Activated effector memory CD4-positive, alpha-beta T cell treated with anti-CD3 and anti-CD28 coated beads, Interleukin-2, amount 50 U/mL, for 16 hours (primary cell): ENCODE measurements at places on chromosomes 5 and 9.

DNA sequence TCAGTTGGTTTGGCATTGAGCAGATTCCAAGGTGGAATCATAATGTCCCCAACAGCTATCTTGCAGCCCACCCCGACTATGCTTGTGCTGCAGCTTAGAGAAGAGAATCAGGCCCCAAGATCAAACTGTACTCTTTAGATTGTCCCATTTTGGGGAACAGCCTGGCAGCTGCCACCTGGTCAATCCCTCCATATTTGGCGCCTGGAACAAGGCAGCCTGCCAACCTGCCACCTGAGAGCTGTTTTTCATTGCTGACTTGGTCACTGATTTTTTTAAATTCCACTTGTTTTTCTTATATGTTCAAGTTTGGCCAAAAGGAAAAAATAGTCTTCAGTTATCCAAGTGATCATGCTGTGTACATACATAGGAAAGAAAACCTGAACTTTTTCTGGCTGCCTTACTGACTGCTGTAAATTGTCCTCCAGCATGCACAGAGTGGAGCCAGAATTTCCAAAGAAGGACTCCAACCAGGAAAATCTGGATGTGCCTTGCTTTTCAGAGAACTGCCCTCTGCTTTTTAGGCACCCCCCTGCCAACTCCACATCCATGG is 504.2 kb downstream of the ENC1 start:
- no peak for DNase-seq

- no peak for DNase-seq
Observed at GRCh38 chr9:27653246-27653645, 80.0 kb upstream of the C9orf72 start.

- no peak for DNase-seq
Observed at GRCh38 chr5:139667001-139667729, 19.0 kb downstream of the CXXC5 start.

GRCh38 chr9:74001382-74001781 is 495.8 kb upstream of the RORB start:
- DNase-seq = no peak

DNA sequence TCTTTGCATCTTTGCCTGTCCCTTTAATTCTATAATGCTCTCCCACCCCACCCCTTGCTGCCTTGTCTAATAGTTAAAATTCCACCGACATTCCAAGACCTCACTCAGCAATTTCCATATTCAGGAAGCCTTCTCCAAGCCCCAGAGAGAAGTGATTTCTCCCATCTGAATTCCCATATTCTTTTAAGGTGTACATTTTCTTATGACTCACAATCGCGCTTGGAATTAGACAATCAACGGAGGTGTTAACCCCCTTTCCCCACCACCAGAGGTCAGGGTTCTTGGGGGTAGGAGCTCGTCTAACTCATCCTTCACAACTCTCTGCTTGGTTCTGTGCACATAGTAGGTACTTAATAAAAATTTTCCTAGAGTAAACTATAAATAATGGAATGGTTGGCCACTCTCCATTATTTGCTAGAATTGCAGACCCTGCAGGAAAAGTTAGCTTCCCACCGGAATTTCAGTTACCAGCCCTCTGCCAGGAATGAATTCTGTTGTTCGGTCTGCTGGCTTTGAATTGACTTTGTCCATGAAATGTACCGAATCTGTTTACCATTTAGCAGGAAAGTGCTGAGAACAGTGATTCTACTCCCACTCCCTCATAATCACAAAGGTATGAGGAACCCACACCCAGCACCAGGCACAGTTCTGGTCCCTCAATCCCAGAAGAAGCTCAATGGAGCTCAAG is 5.0 kb downstream of the KCNIP1 start:
- DNase-seq = no peak

- DNase-seq = no peak
Observed at GRCh38 chr9:94805051-94805489, 78.6 kb downstream of the AOPEP start.

GRCh38 chr9:35756275-35757225 is 2.5 kb upstream of the MSMP start:
- peak; percentile 91 for DNase-seq

DNA sequence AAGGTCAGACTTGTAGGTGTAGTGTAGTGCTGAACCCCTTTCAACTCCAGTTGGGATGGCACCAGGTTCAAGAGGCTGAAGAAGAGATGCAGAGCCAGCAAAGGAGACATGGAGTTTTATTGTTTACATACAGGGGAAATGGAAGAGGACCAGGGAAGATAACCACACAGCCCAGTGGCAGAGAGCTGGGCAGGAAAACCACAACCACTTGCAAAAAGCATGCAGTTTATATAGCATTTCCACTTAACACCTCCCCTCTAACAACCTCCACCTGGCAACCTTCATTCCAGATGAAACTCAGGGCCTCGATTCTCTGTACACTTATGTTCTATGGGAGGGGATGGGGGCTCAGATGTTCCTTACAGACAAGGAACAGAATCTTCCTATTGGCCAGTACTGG is 56.9 kb downstream of the SNX24 start:
- DNase-seq = no peak

DNA sequence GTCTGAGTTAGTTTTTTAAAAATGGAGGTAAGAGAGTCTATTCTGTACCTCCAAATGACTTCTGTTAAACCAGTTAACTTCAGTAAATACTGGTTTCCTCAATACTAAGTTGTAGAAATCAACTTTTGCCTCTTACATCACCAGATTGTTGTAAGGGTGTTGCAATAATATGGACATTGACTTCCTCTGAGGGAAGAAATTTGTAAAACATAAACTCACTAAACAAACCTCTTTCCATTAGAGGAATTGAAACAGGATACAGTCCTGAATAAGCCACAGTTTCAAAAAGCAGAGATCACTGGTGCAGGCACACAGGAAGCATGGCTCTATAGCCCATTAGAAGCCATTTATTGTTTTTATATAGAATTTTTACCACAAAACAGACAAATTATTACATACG is 32.7 kb upstream of the SLCO6A1 start:
- DNase-seq = no peak

GRCh38 chr5:158965334-158965733 is 134.4 kb downstream of the EBF1 start:
- no peak for DNase-seq

GRCh38 chr9:126417043-126417442 is 90.4 kb downstream of the MVB12B start:
- no peak for DNase-seq

- no peak for DNase-seq
Observed at GRCh38 chr9:4797854-4798150, 5.1 kb downstream of the RCL1 start.

DNA sequence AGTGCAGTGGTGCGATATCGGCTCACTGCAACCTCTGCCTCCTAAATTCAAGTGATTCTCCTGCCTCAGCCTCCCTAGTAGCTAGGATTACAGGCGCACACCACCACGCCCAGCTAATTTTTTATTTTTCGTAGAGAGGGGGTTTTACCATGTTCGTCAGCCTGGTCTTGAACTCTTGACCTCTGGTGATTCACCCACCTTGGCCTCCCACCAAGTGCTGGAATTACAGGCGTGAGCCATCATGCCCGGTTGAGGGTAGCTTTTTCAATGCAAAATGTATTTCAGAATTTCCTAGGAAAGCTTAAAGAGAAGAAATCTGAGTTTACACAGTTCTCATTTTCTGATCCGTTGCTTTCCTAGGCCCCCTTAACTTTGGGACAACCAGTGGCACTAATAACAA is 15.7 kb downstream of the BDP1 start:
- no peak for DNase-seq

- no peak for DNase-seq
Observed at GRCh38 chr5:155938051-155938450, 388.9 kb upstream of the SGCD start.

GRCh38 chr9:99851500-99851822 is 29.8 kb downstream of the NR4A3 start:
- DNase-seq = peak; percentile 66

GRCh38 chr5:91151947-91152346 is 231.2 kb downstream of the ARRDC3 start:
- no peak for DNase-seq

DNA sequence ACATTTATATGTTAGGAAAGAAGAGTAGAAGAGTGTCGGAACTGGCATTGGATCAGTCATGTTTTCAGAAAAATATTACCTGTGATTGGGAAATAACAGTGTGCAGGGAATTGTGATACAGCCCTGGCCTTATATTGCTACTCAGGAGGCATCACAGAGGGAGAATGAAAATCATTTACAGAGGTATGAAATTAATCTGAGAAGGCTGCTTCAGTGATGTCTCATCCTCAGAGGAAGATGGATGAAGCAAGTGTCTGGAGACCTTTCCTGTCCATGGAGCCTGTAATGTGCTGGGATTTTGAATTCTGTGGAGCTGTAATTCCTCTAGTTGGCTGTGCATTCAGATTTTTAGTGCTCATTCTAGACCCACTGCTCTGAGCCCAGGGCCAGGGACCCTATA is 3.8 kb downstream of the ACTBL2 start:
- no peak for DNase-seq

DNA sequence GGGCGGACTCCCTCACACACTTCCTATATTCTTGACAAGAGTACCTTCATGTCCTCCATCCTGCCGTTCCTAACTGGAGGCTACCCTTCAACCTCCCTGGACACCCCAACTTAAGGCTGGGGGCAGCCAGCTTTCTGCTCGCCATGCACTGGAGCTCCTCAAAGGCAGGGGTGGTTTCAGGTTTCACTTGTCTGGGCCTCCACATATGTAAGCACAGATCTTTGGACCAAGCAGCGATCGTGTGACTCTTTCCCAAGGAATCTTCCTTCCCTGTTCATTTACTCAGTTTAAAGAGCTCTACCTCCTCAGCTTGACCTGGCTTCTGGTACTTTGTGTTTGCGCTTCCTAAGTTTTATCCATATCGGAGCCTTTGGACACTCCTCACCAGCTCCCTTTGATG is 34.2 kb upstream of the TRPC7 start:
- no peak for DNase-seq

DNA sequence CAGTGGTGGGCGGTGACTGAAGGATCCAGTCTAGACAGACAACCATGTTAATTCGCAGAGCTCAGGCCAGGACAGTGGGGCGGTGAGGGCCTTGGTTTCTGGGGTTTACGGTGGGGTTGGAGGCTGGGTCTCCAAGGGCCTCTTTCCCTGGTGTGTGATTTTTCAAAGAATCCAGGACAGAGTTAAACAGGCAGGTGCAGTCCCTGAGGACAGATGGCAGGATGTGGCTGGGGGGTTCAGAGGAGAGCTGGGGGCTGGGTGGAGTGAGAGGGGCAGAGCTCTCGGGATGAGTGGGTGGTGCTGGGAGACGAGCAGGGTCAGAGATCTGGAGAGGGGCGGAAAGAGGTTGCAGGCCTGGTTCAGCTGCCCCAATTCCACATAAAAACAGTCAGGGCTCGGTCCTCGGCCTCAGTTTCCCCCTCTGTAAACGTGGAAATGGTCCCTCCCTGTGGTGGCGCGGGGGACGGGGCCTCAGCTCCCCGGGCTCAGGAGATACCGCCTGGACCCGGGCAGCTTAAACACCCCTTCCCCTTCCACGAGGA is 145.9 kb downstream of the GAPVD1 start:
- no peak for DNase-seq

DNA sequence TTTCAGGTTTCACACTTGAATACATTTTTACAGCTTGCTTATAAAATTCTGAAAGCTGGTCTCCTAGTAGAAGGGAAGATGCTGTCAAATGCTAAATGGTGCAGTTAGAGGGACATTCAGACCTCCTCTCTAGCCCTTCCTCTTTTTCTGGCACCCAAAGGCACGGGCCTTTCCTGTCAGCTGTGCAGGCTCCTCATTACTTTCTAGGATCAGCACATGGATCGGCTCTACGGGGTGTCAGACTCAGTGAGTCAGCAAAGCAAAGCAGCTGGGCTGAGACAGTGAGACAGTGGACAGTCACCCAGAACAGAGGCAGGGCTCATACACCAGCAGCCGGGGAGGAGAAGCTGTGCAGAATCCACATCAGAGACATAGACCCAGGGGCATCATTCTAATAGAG is 80.0 kb upstream of the TNC start:
- no peak for DNase-seq

GRCh38 chr5:109704282-109704952 is 14.7 kb downstream of the MAN2A1 start:
- no peak for DNase-seq

DNA sequence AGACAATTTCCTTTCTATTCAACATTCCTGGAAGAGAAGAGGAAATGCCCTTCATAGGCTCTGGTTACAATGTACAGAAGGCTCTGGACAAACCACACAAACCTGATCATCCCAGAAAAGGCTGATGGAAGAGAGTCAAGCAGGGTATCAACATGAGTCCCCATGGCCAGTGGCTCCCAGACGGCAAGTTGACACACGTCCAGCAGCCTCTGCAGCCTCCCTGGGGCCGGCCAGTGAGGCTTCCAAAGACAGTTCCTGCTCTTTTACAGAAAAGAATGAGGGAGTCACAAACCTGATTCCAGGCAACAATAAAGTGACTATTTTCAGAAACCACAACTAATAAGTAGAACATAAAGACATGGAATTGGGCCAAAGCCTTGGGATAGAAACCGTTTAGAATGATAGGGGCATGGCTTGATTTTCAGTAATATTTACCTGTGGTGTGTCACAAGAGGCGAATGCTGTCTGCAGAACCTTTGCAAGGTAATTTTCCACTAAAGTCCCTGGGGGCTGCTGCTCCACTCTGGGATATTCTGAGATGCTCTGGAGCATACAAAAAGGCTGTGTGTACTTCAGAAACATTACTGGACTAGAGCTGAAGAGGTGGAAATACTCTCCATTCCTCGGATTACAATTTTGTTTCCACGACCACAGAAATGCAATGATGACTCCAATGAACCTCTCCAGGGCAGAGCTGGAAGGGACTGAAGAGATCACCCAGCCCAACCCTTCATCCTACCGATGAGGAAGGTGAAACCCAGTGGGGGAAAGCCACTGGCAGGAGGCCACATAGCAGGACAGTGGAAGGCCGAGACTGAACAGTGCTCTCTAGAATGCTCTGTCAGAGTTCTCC is 10.4 kb downstream of the MED27 start:
- no peak for DNase-seq

DNA sequence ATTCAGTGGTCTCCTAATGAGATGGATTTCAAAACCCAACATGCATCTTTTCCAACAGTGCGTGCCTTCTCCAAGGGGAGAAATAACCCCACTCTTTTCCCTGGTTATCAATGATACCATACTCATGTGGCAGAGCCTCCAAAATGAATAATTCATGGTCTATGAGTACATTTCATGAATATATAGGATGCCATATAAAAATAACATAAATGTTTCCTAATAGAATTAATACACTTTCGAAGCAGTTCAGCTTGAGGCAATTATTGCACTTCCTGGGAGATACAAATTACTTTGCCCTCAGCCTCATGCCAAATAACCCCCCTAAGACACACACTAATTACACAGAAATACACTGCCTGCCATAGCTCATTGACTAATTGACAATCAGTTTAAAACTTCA is 318.6 kb downstream of the ZSWIM6 start:
- DNase-seq = no peak

GRCh38 chr5:166369346-166369745 is 1922.1 kb upstream of the WWC1 start:
- no peak for DNase-seq

GRCh38 chr9:70880535-70880934 is 240.9 kb downstream of the TRPM3 start:
- DNase-seq = no peak

DNA sequence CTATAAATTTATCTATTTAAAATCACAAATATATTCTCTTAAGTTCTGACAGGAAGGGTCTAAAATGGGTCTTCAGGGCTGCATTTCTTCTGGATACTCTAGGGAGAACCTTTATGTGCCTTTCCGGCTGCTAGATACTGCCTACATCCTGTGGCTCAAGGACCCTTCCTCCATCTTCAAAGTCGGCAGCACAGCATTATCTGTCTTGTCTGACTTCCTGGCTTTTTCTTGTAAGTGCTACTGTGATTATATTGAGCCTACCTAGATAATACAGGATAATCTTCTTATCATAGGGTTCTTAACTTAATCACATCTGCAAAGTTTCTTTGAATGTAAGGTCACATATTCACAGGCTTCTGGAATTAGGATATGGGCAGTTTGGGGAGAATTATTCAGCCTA is 943.8 kb upstream of the TYRP1 start:
- no peak for DNase-seq
